ENCODE measurements at places on chromosomes 13 and 19.
A peak's percentile ranks its signal among the peaks of the same experiment; 100 is the strongest.

DNA sequence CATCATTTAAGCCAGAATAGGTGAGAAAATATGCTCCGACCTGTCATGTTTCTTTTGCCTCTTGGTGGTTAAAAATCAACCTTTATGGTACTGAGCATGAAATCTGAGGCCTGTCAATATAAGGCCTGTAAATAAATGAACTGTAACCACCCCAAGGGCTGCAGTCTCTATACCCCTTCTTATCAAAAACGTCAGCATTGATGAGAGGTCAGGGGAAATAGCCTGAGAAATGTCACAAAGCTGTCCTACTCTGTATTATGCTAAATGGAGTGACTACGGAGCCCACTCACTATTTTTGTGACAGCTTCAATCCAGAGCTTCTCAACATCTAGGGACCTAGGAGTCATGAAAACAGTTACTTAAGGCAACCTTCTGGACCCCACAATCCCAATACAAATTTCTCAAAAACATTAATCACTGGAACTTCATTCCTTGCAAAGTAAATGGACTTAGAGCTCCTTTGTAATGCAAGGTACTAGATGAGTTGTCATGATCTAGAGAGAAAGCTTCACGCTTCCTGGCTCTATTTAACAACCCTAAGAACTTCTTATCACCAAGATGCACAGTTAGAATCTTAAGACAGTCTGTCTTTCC, 2.7 kb upstream of the RAP2A start:
- DNase-seq: no peak

DNA sequence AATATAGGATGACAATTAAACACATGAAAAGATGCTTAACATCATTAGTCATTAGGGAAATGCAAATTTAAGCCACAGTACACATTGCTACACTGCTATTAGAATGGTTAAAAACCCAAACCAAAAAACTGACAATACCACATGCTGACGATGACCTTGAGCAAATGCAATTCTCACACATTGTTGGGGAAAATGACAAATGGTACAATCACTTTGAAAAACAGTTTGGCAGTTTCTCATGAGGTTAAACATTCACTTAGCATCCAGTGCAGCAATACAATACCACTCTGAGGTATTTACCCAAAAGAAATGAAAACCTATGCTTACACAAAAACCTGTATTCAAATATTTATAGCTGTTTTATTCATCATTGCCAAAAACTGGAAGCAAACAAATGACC, 11.3 kb downstream of the FLT3 start:
- no peak for DNase-seq

DNA sequence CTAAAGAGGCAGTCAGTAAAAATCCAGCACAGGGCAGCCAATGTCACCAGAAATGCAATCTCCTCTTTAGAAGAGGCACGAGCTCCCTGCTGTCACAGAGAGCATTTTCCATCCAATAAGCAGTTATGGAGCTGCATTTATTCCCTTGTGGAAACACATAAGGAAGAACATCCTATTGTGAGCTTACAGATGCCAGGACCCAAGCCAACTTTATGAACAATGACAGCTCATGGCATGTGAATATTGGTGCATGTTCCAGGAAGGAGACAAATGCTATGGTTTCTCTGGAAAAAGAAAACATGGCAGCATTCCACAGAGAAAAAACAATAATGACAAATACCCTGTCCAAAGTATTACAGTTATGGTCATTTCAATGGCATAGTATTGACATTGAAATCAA, 955.6 kb downstream of the UQCRFS1 start:
- no peak for DNase-seq

GRCh38 chr13:93180356-93180969, 46.1 kb upstream of the GPC6 start:
- DNase-seq: peak; percentile 75

DNA sequence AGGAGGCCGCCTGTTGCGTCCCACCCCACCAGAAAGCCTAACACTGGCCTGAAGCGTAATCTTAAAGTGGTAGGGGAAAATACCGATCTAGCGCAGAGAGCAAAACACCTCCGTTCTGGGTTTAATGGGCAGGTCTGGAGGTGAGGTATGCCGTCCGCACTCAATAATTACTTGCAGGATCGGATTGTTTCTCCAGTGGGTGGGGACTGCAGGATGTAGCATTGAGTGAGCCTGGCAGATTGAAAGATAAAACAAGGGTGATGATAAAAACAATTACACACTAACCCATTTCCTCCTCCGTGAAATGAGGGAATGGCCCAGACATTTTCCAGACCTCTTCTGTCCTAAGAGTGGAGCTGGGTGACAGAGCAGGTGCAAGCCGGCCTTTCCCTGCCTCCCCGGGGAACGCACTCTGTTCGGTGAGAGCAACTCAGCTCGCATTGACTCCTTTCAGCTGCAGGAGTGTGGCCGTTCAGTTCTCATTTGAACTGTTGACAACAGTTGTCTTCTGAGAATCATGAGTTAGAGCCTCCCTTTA, 110.2 kb upstream of the DOCK9 start:
- no peak for DNase-seq

DNA sequence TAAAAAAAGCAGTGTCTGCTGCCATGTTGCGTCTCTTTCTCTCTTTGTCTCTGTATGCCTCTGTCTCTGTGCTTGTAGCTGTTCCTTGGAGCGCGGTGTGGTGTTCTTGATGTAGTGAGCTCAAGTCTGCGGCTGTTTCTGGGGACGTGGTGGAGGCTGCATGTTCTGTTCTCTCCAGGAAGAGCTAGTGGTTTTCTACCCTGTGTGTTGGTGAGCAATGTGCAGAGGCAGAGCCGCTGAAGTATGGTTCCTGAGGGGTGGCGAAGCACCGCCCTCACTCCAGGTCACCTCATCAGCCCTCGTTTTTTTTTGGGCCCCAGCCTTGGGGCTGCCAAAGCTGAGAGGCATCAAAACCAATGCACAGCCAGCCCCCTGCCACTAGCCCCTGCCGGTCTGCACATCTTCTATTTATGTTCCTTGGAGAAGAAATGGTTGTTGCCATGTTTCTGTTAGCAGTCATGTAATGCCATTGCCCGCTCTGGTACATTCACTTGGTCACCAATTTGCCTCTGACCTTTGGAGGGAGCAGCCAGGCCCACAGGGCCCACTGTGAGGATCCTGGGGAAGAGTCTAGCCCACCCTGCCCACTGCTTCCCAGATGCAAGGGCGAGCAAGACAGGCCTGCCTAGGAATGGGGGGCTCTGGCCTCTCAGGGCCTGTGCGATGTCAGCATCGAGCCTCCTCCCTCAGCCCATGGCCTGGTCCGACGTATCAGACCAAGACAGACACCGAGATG, 7.2 kb downstream of the HNRNPL start:
- DNase-seq: no peak

DNA sequence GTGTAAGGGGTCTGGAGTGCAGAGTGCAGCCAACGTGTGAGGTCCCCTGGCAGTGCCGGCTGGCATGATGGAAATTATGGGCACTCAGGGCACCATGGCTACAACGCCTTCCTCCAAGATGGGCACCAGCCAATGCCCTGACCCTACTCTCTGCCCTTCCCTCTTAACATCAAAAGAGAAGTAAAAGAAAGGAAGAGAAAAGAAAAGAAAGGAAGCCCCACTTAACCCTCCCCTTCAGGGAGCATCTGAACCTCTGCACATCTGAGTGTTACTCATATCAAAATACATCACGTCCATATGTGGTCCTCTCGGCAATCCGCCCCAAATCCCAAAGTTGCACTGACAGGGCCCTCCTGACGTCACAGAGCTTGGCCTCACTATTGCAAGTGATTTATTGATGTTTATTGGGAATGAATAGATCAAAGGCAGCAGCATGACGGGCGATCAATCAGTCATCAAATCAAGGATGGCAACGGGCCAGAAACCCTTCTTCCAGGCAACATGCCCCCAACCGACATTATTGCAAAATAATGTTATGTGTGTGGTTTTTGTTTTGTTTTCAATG, 1.3 kb downstream of the TSHZ3 start:
- peak; percentile 37 for DNase-seq

DNA sequence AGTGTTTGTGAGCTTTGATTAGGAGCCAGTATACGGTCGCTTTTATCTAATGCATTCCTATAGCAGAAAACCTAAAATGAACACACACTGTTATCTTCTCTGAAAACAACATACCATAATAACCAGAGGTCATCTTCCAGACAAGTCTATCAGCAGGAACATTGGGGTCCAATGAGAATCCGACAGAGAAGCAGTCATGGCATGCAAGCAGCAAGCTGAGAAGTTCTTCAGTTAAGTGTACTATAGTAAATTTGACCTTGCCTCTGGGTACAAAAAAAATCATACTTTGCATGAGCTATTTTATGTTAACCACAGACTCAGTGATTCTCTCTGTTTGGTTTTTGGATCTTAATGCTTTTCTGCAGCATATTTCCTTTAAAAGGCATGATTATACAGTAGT, 1505.1 kb downstream of the PCDH9 start:
- peak; percentile 60 for DNase-seq

DNA sequence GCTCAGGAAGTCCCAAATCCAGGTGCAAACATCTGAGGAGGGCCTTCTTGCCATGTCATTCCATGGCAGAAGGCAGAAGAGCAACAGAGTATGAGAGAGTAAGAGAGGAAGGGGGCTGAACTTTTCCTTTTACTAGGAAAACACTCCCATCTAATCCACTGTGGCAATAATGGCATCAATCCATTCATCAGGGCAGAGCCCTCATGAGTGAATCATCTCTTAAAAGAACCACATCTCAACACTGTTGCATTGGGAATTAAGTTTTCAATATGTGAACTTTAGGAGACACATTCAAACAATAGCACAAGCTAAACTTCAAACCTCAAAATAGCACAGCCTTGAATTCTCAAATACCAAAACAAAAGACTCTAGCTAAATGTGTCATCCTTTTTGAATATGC, 264.5 kb downstream of the KCTD12 start:
- no peak for DNase-seq

- peak; percentile 67 for DNase-seq
Measured at GRCh38 chr19:19021115-19021514, 12.2 kb downstream of the SUGP2 start.

- DNase-seq: peak; percentile 62
Measured at GRCh38 chr19:48842789-48843162, 6.5 kb upstream of the HSD17B14 start.

DNA sequence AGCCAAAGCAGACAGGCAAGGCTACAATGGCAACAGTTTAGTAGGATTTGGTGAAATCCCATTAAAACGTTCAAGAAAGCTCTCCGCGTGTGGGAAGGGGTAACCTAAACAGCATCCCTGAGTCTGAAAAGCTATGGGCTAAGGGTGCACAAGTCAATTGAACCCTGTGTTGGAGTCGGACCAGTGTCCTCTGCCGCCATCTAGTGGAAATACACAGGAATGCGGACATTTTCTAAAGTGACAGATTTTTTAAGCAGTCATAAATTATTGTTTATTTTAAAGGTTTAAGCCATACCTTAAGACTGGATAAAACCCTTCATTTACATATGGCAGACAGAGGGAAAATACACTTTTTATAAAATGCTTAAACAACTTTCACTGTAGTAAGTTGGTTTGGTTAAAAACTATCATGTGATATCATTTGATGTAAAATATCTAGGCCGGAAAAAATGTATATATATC, 26.5 kb upstream of the LSM14A start:
- DNase-seq: peak; percentile 64
